ENCODE measurements at places on chromosomes 2 and 18.

GRCh38 chr2:104703669-104704068 lies 150.2 kb upstream of the POU3F3 start:
- peak; percentile 24 for DNase-seq

DNA sequence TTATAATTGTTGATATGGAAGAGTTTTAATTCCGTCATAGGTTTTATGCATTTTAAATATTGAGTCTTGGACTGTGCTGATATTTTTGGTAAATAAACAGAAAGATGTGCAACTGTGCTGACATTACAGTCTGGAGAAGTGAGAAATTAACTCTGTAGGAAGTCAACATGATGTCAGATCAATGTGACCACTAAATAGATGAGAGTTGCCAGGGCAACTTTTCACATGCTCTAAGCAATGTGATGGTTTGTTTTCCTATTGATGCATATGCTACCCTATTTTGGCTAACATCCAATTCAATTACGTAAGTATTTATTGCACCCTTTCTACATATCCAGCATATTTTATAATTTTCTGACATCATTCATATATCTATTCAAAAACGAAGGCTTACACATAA lies 1109.3 kb downstream of the TSN start:
- no peak for DNase-seq

DNA sequence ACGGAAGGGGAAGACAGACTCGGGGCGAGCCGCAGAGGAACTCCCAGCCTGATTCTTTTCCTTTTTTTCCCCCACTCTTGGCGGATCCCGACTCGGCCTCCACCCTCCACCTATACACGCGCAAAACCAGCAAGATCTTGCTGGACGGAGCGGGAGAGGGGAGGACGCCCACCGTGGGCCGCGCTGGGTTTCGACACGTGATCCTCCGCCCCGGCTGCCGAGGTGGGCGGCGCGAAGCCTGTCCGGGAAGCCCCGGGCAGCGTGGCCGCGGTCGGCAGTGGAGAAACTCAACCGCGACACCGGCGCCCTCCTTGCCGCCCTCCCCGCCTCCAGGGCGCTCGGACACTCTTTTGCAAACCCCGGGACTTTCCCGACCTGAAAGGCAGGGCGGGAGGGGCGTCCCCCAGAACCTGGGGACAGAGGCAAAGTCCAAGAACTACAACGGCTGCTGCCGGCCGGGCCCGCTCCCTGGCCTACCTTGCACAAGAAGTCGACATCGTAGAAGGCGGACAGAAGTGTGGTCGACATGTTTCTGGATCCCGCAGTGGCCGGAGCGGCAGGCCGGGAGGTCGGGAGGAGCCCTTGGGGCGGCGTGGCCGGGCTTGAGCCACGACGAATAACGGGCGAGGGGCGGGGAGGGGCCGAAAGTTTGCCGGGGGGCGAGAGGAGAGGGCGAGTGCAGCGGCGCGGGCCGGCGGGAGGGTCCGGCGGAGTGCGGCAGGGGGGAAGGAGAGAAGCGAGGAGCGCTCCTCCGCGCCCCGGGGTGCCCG lies 433 bp downstream of the ZFP36L2 start:
- no peak for DNase-seq

GRCh38 chr2:58634653-58635370 lies 393.7 kb upstream of the FANCL start:
- DNase-seq, result no peak

DNA sequence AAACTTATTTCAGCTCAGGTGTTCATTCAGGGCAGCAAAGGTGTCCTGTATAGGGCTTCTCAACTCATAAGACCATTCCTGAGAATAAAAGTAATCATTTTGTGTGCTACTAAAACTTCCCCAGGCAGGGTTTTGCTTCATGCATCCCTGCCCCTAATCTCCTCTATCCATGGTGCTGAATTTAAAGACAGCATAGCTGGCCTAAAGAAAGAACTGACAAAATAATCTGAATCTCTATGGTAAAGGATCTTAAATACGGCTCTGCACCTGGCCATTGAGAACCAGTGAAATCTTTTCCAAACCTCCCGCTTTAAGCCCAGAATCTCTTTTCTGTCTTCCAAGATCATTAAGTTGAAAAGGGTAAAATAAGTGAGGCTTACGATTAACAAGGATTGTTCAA lies 292.1 kb upstream of the KLHL29 start:
- no peak for DNase-seq

DNA sequence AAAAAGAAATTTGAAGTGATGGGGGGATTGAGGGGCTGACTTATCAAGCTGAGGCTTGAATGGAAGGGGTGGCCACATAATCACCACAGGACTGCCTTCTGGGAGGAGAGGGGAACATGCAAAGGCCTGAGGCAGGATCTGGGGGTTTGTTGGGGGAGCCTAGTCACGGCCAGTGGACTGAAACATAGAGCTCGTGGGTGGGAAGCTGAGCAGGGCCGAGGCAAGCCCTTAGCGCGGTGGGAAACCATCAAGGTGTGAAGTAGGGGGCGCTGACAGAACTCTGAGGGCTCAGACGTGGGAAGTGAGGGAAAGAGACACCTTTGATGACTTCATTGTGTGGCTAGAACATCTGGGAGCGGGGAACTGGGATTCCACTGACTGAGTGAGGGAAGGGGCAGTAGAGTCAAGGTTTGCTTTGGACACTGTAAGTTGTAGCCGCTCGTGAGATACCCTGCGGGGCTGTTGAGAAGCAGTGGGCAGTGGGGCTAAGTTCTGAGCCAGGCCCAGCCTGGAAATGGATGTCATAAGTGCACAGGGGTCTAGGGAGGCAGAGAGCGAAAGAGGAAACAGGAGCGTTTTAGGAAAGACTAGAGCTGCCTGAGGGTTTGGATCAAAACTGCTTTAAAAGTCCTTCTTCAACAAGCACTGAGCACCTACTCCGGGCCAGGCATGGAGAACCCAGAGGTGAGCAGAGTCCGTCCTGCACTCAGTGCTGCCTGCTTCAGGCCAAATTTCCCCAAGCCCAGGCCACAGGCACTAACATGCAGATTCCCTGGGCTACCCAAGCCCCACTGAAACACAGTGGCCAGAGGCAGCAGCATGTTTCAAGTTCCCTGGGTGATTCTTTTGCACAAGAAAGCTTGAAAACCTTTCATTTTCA lies 686 bp upstream of the SNORC start:
- no peak for DNase-seq

- no peak for DNase-seq
Measured at GRCh38 chr2:44545005-44545404, 183.3 kb downstream of the CAMKMT start.

DNA sequence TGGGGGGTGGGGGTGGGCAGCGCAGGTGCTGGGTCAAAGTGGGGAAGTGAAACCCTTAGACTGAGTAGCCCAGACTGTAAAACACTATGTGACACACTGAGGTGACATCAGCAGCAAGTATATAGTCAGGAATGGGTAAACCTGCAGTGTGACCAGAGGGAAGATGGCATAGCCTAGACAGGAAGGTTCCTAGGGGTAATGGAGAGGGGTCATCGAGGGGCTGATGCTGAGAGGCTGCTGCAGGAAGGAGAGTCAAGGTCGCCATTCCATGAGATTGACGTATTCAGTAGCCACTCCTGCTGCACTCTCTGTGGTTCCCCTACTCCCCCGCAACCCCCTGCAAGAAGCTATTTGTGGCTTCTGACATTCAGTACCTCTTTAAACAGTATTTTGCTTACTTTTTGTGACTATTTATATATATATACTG lies 111.7 kb downstream of the CHST9 start:
- no peak for DNase-seq

DNA sequence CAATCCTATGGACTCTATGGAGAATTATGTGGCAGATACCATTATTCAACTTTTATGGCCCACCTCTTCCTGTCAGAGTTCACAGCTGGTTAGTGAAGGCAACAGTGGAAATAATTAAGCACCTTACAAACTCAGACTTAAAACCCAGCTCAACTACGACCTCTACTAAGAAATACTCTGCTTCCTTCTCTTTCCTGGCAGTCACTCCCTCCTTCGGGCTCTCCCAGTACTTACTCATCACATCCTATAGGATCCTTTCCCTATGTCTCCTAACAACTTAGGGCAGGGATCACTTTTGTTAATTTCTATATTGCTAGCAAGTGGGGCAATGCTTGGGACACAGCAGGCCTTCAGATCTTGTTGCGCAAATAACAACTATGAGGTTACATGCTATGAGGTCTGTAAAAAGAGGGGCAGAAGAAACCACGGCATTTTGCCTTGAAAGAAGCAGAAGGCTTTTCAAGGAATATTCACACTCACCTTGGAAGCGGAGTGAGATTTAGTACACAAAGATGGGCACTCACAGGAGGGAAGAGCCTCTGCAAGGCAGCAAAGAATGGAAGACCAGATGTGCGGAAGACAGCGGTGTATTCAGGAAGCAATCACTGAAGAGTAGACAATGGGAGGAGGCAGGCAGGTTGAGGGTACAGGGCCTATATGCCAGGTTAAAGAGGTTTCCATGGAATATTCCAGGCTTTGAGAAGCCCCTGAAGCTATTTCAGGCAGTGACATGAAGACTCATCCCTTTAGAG lies 2.1 kb downstream of the STK39 start:
- peak; percentile 53 for DNase-seq

- no peak for DNase-seq
Measured at GRCh38 chr2:213861638-213862037, 549.2 kb upstream of the VWC2L start.

DNA sequence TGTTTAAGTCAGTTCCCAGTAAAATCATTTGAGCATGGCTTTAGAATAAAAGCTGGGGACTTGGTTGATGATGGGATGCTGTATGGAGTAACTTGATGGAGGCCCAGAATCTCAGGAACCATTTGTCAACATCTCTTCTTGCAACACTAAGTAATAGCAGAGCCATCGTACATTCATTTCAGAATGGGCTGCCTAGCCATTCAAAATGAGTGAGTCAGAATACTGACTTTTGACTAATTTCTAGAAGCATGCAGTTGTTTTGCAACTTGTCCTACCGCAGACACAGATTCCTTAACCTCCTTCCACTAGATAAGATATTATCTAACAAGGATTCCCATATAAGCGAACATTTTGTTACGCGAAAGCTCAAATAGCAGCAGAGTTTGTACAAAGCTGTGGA lies 229.5 kb downstream of the CNTNAP5 start:
- no peak for DNase-seq

GRCh38 chr2:120219766-120220165 lies 3.4 kb downstream of the TMEM185B start:
- DNase-seq, result no peak

DNA sequence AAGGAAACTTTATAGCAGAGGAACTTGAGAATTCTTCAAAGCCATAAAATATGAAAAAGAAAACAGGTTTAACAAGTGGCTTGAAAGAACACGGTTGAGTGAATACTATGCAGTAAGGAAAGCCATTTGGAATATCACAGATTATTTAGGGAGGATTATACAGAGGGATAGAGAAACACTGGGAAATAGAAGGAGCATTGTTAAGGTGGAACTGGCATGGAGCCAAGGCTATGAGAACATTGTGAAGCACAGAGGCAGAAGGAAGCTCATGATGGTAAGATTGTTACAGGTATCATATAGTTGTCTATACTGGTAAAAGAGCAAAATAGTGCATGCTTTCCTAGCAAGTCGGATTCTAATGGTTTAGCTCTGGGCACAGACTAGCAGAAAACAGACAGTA lies 87.1 kb downstream of the SS18 start:
- no peak for DNase-seq

GRCh38 chr2:159968279-159968900 lies 94.0 kb downstream of the PLA2R1 start:
- DNase-seq, result peak; percentile 2

GRCh38 chr2:219497495-219498279 lies 1.0 kb upstream of the GMPPA start:
- no peak for DNase-seq

DNA sequence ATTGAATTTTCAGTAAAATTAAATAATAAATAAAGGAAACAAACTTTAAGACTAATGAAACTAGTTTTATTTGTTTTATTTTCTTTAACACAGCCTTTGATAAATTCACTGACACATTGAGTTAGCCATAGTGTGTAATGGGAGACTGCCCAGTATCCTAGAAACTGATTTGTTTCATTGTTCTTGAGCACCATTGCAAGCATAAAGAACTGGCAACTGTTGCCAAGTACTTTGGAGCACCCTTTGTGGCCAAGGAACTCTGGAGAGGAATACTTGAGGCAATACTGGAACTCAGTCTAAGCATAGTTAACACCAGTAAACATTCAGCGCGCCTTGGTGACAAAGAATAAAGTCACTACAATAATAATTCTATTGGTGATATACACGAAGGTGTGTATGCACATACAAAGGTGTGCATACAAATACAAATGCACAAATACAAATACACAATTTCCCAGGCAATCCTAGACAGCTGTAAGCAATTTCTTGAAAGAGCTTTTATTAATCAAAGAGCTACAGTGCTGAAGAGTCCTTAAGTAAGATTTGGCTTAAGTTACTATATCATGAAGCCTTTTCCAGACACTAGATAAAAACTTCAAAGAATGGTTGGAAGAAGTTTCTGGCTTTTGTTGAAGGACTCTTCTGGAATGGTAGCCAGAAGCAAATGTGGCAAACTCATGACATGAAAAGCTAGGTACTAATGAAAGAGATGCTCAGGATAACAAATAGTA lies 1371.2 kb downstream of the LRP1B start:
- no peak for DNase-seq

GRCh38 chr18:49460976-49461601 lies 644 bp upstream of the DYM start:
- no peak for DNase-seq

- DNase-seq, result no peak
Measured at GRCh38 chr2:120866483-120867140, 130.9 kb downstream of the GLI2 start.

DNA sequence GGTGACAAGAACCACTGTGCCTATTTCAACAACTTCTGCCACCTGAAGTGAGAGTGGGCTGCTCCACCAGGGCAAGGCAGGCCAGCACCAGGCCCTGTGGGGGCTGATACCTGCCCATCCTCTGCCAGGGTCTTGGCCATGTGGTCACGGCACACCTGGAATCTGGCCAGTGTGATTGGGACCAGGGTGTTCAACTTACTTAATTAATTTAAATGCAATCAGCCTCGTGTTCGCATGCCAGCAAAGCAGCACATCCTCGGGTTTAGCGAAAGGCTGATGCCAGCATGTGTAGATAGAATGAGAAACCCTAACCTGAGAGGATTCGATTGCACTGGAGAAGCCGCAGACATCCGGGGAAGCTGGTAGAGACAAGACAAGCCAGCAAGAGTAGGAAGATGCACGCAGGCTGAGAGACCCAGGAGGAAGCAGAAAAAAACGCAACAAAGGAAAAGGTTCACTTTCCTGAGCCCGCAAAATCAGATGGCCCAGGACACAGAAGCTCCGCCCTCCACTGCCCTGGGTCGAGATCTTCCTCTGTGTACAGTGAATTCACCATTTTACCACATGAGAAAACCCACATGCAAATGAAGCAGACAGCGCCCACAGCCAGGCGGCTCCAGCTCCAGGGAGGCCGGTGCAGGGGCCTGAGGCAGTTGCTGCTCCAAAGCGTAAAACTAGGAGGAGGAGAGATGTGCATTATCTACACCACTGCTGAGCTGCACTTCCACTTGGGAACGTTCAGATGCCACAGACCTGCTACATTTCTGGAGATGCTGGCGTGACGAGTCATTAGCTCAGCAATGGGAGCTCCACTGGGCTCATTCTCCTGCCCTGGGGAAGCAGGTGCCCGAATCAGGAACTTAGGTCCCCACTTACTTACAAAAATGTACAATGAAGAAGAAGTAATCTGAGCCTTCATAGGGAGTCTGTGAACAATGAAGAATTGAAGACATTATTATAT lies 92.1 kb downstream of the TMEM18 start:
- no peak for DNase-seq

All from DMS 273 treated with DMSO at 0.1 percent for 48 hours (cell line).